Stimulated activated CD4-positive, alpha-beta T cell treated with anti-CD3 and anti-CD28 coated beads, Interleukin-4, amount 100 ng/mL, for 1 hour (primary cell): ENCODE measurements at places on chromosomes 13 and 19.

- no peak for DNase-seq
Observed at GRCh38 chr19:6126335-6126974, 9.0 kb upstream of the ACSBG2 start.

GRCh38 chr13:33519561-33520467 is 234.3 kb upstream of the STARD13 start:
- DNase-seq, result no peak

DNA sequence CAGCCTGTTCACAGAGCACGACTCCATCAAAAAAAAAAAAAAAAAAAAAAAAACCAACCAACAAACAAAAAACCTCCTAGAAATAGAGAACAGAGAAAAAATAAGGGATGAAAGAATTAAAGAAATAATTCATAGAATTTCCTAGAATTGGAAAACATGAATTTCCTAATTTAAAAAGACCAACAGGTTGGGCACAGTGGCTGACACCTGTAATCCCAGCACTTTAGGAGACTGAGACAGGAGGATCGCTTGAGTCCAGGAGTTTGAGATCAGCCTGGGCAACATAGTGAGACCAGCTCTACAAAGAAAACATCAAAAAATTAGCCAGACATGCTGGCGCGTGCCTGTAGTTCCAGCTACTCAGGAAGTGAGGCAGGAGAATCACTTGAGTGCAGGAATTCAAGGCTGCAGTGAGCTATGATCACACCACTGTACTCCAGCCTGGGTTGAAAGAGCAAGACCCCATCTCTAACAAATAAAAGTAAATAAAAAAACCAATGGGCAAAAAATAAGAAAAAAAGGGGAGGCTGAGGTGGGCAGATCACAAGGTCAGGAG is 6.5 kb downstream of the SPART start:
- no peak for DNase-seq

GRCh38 chr19:57651654-57651996 is 17.1 kb upstream of the ZSCAN4 start:
- DNase-seq, result no peak

DNA sequence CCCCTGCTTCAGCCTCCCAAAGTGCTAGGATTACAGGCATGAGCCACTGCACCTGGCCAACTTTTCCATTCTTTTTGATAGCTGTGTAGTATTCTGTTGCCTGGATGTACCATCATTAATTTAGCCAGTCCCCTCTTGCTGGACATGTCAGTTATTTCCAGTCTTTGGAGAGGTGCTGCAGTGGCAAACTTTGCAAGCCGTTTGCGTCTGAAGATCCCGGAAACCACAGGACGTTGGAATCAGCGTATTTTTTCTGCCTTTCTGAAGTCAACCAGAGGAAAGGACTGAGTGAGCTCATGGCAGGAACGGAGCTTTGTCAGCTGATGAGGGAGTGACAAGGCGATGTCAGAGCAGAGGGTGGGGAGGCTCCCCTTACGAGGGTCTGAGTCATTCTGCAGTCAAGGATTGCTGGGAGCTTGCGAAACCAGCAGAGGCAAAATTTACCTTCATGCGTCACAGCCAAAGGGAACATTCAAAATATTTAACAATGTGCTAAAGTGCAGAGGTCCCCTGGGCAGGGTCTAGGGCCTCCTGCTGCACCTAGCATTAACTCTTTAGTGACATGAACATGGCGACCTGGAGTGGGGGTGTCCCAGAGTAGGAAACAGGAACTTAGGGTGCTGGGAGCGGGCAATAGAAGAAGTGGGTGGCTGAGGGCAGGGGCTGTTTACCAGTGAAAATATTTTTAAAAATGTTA is 5.6 kb downstream of the C5AR1 start:
- DNase-seq, result peak; percentile 32

DNA sequence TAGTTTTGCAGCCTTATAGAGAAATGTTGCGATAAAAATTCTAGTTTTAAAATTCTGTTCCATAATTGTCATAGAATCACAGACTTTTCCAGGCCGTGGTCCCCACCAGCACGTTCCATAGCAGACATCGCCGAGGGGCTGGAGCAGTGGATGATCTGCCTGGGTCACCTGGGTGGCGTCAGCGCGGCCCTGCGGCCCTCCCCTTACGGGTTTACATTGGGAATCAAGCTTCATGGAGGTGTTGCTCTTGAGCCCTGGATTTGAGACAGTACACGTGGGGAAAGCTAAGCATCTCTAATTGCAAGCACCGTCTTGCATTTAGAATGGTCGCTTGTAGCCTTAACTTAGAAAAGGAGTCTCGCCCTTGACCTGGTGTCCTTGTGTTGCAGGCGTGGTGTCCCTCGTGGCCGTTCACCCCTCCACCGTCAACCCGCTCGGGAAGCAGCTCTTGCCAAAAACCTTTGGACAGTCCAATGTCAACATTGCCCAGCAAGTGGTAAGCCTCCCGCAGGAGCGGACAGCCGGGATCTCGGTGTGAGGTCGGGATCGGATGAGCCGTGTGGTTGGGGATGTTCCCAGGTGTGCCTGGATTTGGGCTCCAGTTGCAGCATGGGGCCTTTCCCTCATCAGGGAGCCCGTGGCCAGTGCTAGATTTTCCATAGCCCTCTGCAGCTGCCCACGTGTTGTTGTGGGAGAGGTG is 35.1 kb downstream of the ATP4B start:
- DNase-seq, result no peak

GRCh38 chr13:104318121-104318520 is 1251.9 kb upstream of the SLC10A2 start:
- DNase-seq, result no peak

DNA sequence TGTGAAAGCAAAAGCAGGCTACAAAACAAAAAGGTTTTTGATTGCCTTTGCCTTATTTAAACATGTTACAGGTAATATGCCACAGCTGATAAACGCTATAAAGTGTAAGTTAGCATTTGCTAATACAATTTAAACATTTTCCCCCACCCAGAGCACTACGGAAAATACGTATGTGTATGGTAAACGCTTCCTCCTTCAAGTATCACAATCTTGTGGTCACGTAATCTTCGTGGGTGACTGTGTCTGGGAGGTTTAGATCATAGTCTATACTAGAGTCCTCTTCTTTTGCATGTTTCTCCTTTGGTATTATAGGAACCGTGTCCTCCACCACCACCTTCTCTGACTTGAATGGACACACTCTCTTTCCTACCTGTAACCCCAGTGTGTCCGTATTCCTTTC is 38.1 kb upstream of the POSTN start:
- no peak for DNase-seq

- DNase-seq, result no peak
Observed at GRCh38 chr19:2336528-2337328, 8.2 kb downstream of the SPPL2B start.

DNA sequence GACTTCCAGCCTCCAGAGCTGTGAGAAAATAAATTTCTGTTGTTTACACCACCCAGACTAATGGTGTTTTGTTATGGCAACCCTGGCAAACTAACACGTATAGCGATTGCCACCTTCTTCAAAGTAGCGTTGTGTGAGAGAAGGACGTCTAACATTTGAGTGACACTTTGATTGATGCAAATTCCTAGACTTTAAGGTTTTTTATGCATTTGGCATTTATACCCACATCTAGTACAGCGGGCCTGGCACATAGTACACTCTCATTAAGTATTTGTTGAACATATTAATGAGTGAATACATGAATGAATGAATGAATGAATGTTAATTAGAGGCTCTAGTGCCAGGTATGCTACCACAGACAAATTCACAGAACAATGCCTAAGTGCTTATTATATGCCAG is 36.7 kb downstream of the POU4F1 start:
- no peak for DNase-seq

GRCh38 chr19:17205237-17206140 is 9.7 kb upstream of the USE1 start:
- DNase-seq, result peak; percentile 65

DNA sequence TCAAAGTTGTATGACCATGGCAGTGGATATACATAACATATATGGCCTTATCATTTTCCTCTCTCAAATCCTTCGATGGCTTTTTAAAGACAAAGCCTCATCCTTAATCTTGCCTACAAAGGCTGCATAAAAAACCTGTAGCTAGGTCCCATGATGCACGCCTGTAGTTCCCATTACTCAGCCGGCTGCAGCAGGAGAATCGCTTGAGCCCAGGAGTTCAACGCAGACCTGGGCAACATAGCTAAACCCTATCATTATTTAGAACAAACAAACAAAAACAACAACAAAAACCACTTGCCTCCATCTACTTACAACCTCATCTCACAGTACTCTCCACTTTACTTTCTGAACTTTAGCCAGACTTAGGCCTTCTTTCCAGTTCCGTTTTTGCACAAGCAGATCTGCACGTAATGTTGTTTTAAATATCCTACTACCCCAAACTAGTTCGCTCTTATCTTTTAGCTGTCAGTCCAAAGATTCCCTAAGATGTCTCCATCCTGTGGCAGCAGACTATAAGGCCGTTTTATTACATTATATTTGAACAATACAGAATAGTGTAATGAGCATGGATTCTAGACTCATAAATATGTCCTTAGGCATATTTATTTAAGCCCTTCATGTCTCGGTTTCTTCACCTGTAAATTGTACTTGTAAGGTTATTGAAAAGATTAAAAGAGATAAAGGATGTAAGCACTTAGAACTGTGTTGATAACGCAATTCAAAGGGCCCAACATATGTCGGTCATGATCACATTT is 969 bp upstream of the POMP start:
- DNase-seq, result no peak

DNA sequence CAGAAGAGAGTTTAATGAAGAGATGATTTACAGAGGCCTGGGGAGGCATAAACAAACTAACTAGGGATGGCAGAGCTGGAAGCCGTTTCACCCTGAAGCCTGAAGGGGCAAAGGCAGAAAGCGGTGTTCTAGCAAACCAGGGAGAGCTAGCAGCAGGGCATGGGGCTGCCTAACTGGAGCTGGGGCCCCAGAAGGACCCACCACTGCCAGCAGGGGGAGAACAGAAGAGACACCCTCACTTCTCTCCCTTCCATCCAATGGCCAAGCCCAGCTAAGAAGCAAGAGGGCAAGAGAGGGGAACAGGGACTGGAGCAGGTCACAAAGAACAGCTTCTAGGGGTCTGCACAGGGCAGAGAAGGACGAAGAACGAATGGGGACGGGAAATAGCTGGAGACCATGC is 195.5 kb downstream of the KATNAL1 start:
- DNase-seq, result no peak

DNA sequence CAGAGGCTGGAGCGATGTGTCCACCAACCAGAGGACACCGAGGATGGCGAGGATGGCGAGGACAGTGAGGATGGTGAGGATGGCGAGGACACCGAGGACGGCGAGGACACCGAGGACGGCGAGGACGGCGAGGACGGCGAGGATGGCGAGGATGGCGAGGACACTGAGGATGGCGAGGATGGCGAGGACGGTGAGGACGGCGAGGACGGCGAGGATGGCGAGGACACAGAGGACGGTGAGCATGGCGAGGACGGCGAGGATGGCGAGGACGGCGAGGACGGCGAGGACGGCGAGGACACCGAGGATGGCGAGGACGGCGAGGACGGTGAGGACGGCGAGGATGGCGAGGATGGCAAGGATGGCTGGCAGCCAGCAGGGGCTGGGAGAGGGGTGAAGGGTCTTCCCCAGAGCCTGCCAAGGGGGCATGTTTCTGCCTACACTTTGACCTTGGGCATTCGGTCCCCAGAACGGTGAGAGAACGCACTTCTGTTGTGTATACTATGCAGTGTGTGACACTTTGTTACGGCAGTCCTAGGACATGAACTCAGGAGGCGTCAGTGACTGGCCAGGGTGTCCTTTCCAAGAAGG is 44.4 kb upstream of the ATP11A start:
- no peak for DNase-seq

GRCh38 chr19:11856596-11857250 is 8.2 kb downstream of the ZNF439 start:
- no peak for DNase-seq

DNA sequence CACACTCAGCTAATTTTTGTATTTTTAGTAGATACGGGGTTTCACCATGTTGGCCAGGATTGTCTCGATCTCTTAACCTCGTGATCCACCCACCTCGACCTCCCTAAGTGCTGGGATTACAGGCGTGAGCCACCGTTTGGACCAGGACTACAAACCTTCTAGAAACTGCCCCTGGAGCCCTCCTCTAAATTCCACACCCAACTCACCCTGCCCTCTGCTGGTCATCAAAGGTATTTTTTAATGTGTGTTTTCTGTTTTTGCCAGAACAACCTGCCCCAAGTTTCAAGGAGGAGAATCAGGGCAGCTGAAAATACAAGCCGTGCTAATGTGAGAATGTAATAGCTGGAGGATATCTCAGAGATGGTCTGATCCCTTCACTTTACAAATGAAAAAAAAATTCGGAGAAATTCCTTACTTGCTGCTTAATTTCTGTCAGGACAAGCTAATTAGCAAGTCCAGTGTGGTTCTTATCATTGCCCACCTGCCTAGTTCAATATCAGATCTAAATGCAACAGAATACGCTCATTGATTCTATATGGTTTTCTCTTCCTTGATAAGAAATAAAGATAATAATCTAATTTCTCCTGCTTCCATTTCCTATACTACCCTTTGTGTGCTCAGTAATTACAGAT is 4.1 kb downstream of the ATP8A2 start:
- no peak for DNase-seq

- no peak for DNase-seq
Observed at GRCh38 chr13:113077566-113077952, 28.0 kb upstream of the F7 start.

GRCh38 chr13:113548778-113549621 is 35.6 kb upstream of the TFDP1 start:
- DNase-seq, result no peak

GRCh38 chr19:31289976-31290375 is 59.3 kb downstream of the TSHZ3 start:
- no peak for DNase-seq

- no peak for DNase-seq
Observed at GRCh38 chr13:59991395-59991794, 172.3 kb downstream of the DIAPH3 start.

DNA sequence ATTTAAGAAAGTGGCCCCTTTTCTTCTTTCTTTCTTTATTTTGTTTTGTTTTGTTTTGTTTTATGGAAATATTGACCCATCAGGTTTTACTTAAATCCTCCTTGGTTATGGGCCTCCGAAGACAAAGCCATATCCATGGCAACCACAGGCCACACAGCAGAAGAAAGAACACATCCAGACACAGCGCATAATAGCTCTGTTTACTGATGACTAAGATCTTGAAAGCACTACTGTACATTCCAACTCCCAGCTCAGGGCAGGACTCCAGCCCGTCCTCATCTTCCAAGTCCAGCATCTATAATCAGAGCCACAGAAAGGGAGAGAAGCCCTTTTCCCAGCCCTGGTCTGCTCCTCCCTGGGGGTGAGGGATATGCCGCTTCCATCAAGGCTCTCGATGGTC is 84.3 kb downstream of the NUFIP1 start:
- DNase-seq, result no peak

DNA sequence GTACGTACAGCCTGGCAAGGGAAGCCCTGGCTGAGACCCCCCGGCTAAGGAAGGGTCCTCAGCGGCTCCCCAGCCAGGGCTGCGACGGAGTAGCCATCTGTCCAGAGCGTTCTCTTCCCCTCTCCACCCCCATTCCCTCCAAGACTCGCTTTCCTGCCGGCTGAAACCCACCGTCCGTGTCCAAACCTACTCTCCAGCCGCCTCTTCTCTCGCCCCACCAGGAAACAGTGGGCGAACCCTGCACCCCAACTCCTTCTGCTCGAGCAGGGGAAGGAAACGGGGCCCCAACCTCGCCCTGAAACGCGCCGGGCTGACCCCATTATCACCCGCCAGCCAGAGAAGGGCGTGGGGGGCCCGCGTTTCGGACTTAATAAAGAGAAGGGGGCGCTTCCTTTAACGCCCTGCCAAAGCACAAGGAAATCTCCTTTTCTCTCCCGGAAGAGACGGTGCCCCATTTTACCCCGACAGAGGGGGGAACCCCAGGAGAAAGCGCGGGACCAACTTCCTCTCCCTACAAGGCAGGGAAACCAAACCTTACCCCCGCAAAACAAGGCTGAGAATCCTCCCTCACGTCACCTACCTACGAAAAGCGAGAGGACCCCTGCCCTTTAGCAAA is 2.5 kb downstream of the ZC3H4 start:
- peak; percentile 47 for DNase-seq
